Fibroblast of skin of right quadriceps (primary cell): ENCODE measurements at places on chromosomes 7 and 10.

DNA sequence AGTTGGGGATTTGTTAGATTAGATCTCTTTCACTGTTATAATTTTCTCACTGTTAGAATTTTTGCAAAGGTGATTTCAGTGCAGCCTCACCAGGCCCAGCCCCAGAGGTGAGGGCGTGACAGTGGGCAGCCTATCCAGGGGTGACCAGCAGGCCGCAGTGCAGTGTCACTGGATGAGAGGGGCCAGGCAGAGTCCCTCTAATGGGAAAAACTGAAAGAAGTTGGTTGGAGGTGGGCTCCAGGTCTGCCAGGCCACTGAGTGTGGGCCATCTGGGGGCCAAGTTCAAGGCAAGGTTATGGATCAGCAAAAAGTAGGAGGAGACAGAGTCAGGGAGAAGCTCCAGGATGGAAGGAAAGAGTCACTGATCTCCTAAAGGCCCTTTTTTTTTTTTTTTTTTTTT, 90.5 kb upstream of the SDK1 start:
- DNase-seq = no peak

- DNase-seq = no peak
Measured at GRCh38 chr7:37514497-37514896, 65.8 kb upstream of the ELMO1 start.

- DNase-seq = no peak
Measured at GRCh38 chr7:45363669-45364068, 206.1 kb downstream of the RAMP3 start.

DNA sequence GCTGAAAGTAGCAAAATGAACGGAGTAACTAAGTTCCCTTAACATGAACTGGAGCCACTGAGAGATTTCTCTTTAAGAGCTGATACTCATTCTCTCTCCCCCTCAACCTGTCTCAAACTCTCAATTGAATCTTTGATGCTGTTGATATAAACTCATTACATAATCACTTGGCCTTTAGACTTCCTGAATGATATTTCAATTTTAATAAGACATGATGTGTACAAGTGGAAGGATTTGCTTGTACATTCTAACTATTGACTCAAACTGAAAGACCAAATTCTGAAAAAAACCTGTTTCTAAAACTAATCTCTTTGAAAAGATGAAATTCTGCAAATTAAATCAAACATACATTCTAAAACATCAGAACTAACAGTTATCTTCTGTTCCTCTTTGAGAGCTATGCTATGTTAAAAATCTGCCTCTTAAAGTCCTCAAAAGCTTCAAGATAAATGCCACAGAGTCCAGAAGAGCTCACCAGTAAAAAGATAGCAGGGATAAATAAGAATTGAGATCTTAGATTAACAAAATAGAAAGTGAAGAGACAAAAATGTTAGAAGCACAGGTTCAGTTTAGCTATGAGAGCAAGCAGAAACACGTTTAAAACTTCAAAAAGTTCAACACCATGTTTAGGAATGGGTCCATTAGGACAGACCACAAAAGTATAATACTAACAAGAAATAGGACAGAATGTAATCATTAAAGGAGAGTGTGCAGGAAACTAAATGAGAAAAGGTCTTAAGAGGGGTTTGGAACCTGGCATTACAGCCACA, 46.1 kb downstream of the TNPO3 start:
- no peak for DNase-seq

DNA sequence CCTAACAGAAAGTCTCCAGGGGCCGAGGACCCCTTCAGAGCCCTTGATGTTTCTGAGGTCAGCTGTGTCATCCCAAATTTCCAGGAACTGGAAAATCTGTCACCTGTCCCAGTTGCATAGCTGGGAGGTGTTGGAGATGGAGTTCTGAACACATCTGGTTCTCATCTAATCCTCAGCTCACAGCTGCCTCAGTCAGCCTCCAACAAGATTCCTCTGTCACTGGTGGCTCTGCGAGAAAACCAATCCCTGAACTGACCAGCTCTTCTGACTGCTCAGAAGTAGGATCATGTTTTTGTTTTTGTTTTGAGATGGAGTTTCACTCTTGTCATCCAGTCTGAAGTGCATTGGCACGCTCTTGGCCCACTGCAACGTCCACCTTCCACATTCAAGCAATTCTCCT, 37.6 kb upstream of the MYL10 start:
- no peak for DNase-seq

DNA sequence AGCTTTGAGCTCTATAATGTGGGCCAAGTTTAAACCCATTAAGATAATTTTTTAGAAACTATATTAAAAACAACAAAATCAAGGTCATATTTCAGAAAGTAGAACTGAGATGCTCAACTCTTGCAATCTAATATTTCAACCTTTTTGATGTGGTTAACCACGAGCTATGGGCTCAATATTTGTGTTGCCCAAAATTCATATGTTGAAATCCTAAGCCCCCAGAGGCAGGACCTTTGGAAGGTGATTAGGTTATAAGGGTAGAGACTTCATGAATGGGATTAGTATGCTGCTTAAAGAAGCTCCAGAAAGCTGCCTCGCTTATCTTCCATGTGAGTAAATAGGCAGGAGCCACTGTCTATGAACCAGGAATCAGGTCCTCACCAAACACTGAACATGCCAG, 284.4 kb downstream of the CRPPA start:
- DNase-seq = peak; percentile 5

GRCh38 chr10:17415046-17415658, 39.2 kb downstream of the ST8SIA6 start:
- peak; percentile 14 for DNase-seq

GRCh38 chr7:84669177-84669732, 474.7 kb upstream of the SEMA3A start:
- DNase-seq = no peak

DNA sequence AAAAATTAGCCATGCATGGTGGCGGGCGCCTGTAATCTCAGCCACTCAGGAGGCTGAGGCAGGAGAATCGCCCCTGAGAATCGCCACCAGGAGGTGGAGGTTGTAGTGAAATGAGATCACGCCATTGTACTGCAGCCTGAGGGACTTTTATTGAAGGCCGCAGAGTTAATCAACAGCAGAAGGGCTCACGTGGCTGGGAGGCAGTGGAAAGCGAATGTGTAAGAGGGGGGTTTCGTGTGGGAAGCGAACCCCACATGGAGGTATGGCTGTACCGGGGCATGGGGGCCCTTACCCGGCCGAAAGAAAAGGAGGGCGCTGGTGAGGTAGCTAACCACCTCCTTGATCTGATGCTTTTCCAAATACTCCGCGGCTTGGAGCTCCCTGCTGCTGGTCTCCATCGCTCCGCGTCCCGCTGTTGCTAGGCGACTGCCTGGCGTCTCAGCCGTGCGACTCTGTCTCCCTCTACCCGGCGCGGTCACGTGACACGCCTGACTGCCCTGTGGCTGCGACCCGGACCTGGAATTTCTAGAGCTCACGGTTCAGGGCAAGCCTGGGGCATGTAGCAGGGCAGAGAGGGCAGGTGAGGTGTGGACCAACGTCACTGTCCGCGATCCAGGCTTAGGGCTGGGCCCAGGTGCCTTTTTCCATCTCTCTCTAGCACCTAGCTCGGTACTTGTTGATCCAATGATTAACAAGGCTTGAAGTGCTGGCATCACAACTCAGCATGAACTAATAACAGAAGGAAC, at the start of gene EFCAB10:
Gene EFCAB10 (minus strand): TSS at position 428 of the 746 bp plus-strand sequence. CDS start 30 bp downstream, at position 398.
- peak; percentile 51 for DNase-seq

- no peak for DNase-seq
Measured at GRCh38 chr10:116636976-116637375, 16.2 kb downstream of the PNLIPRP2 start.

- DNase-seq = peak; percentile 88
Measured at GRCh38 chr7:31811650-31812461, 124.8 kb downstream of the PPP1R17 start.

GRCh38 chr10:124072106-124072505, 21.3 kb downstream of the CHST15 start:
- DNase-seq = no peak

GRCh38 chr10:27344568-27345454, 104.2 kb upstream of the ACBD5 start:
- no peak for DNase-seq

DNA sequence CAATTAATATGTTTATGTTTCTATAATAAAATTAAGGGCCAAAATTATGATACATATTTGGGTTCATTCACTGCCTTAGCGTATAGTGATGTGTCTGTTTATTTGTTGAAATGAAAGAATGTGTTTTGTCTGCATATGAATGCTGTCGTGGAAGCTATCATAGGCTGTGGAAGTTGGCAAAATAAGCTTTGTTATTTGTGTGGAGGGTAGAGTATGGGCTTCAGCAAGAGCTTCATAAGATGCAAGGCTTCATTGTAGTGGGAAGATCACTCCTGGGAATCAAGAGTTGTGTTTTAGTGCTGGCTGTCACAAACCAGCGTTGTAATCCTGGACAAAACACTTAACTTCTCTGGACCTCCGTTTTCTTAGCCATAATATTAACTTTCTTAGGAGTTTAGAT, 2.5 kb downstream of the SLK start:
- DNase-seq = no peak

DNA sequence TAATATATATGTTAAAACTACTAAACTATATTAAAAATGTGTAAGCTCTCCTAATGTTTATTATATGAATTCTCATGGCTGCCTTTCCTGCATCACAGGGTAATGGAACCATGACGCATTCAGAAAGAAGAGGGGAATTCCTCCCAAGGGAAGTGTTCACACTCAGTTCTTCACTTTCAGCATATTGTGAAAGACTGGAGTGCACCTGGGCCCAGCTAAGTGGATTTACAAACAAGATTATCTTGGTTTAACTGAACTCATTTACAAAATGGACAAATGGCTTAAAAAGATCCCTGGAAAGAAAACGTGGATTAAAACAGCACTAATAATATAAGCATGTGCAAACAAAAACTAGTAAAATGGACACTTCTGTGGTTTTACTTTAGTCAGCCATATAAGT, 149.8 kb downstream of the DOCK4 start:
- DNase-seq = no peak

- DNase-seq = no peak
Measured at GRCh38 chr7:34034728-34035127, 129.4 kb downstream of the BMPER start.
